ENCODE measurements at places on chromosomes 11 and 22. TPM values are rescaled to one million over a fixed set of nuclear protein-coding genes. Genes with fewer than 3 reads are reported as not detected.

The SLC22A6 gene
- not detected for total RNA-seq

The MYO18B gene
- total RNA-seq = 1.1 TPM

The C22orf23 gene
- not detected for total RNA-seq

The MYEOV gene
- total RNA-seq = 0.93 TPM

The OR52I2 gene
- not detected for total RNA-seq

The TALDO1 gene
- total RNA-seq = 283 TPM

The UBQLNL gene
- total RNA-seq = 0.18 TPM

Data from activated T-helper 1 cell treated with anti-CD3 and anti-CD28 coated beads, Interleukin-12 subunit alpha, Interleukin-12 subunit beta, Interleukin-2, Interleukin-4 antibody, amounts not matched to agents 30 ng/mL and 10 ng/mL and 1 ng/mL, durations not matched to agents 14 hours and 24 hours and 36 hours (primary cell).